Hepatocyte (in vitro differentiated cells): ENCODE measurements at places on chromosomes 4 and X.

GRCh38 chr4:156560701-156561100 lies 410.9 kb downstream of the PDGFC start:
- DNase-seq = no peak

DNA sequence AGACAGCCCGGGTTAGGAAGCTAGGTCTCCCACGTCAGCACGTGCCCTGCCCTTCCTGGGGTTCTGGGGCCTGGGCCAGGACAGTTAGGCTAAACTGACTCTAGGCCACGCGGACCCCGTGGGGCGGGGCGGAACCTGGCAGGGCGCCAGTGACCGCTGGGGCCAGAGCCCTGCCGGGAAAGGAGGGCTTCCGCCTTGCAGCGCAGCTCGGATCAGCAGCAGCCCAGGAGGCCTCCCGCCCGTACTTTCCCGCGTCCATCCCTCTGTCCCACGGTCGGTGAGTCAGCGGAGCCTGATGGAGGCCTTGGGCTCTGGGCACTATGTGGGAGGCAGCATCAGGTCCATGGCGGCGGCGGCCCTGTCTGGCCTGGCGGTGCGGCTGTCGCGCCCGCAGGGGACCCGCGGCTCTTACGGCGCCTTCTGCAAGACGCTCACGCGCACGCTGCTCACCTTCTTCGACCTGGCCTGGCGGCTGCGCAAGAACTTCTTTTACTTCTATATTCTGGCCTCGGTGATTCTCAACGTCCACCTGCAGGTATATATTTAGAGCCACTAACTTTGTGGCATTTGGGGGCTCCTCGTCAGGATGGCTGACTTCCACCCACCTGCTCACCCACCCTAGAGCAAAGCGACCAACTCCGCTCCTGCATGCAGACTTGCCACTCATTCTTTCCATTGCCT lies at the start of gene SMIM10:
Gene SMIM10 (plus strand): TSS at position 191 of the 681 bp plus-strand sequence. CDS start 105 bp downstream, at position 296.
- DNase-seq = peak; percentile 72

- DNase-seq = peak; percentile 80
These were observed 6.7 kb downstream of the MYL5 start for GRCh38 chr4:680928-681645.

GRCh38 chr4:98387345-98388026 lies 126.3 kb downstream of the RAP1GDS1 start:
- DNase-seq = no peak

DNA sequence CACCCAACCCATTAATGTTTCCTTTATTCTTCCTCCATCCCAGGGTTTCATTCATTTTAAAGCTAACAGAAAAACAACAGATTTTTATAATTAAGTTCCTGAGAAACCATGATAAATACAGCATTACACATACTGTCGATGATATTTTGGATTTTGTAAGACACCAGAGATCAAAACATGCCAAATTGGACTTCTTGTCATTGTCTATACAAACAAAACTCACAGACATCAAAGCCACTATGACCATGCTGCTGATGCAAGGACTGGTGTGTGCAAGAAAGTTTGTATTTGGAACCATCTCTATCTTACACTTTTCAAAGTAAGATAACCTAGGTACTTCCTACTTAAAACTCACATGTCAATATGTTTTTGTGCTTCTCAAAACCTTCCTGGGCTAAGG lies 294.0 kb upstream of the UGT8 start:
- DNase-seq = no peak

DNA sequence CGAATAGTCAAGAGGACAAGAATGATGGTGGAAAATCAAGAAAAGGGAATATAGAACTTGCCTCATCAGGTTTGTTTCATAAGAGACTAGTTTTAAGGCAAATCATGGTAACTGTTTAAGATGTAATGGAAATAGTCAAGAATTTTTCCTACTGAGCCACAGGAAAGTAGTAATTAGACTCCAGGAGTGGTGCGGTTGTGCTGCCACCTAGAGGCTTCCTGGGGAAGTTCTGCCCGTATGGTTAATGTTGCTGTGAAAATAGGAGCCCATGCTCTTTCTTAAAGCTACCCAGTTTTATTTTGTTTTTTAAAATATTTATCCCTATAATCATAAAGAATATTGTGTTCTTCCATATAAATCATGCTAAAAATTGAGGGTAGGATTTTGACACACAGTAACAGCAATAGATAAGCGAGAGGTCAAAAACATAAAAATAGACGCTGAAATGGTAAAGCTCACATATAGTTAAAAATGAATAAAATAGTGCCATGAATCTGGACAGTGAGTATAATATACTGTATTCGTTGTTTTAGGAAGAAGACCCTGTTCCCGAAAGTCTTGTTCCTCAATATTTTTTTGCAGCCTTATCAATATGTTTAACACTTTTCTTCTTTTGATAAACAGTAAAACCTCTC lies 87.0 kb downstream of the PHOX2B start:
- DNase-seq = peak; percentile 73

GRCh38 chr4:86561256-86561655 lies 32.9 kb upstream of the PTPN13 start:
- no peak for DNase-seq

DNA sequence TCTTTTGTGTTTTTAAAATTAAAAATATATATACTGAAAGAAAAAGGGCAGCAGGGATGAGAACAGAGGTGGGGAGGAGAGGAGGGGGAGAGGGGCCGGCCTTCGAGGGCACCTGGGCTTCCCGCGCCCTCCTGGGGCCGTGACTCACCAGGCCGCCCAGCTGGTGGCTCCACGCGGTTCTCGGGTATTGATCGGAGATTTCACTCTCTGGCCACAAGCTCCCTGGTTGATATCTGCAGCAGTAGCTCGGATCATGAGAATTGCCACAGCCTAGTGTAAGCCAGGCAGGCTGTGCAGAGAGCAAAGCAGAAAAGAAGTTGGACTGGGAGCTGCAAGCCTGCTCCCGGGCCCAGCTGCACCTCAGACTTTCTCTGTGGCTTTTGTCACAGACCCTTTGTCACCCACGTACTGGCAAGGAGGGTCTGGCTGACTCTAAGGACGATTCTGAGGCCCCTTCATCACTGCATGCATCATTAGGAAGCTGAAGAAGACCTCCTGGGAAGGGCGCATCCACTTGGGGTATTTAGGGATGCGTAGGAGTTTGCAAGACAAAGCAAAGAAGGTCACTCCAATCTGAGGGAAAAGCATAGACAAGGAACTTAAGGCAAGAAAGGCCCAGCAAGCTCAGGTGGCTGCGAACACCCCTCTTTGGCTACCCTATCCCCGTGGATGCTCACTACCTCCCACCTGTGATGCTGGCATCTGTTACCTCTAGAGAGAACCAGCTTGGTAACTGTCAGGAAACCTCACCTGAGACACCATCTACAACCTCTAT lies 71.7 kb downstream of the CPZ start:
- no peak for DNase-seq

GRCh38 chr4:101291198-101291597 lies 56.1 kb downstream of the PPP3CA start:
- DNase-seq = no peak

DNA sequence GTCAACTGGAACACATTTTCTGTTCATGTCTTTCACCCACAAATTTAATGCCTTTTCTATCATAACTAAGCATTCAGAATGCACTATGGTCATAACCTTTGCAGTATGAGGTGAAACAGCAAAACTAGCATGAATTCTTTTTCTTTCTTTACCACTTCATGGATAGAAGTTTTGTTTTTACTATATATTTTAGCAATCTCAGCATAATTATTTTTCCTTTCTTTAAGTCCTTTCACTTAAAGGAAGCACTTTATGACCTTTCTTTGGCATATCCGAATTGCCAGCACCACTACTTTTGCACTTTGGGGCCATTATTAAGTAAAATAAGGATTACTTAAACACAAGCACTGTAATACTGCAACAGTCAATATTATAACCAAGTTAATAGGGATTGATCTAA lies 115.1 kb upstream of the DKK2 start:
- DNase-seq = no peak

DNA sequence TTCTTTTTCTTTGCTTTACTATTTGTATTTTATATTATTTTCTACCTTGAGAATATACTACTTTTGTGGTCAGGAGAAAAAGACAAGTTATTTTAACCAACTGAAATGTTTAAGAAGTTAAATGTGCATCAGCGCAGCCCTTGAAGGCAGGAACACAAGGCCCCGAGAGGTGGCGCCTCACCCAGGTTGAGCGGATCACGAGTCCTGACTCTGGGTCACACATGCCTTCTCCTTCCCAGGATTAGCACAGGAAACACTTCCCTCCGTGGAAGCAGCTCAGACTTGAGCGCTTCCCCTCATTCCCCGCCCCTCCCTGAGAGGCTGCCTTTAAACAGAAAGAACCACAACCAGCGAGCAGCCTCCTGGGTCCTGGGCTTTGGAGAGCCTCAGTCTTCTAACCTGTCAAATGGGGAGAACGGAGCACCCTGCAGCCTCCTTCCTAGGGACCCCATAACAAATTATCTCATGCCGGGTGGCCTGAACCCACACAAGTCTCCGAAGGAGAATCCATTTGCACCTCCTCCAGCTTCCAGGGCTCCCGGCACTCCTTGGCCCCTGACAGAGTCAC lies 217.6 kb downstream of the AFAP1 start:
- no peak for DNase-seq

DNA sequence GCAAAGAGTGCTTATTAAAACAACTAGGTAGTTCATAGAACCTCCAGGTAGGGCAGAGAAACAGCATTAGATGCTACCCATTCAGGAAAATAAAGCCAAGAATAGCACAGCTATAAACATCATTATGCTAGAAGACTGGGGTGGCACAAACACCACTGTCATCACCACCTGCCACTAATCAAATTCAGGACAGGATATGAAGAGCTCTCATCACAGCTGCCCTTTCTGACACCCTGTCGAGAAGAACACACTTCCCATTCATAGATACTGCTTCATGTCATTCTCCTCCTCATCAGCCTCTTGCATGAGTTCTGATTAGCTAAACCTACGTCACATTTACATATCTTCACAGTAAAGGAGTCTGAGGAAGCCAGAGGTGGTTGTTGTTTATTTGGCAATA lies 692.3 kb upstream of the HS3ST1 start:
- no peak for DNase-seq

DNA sequence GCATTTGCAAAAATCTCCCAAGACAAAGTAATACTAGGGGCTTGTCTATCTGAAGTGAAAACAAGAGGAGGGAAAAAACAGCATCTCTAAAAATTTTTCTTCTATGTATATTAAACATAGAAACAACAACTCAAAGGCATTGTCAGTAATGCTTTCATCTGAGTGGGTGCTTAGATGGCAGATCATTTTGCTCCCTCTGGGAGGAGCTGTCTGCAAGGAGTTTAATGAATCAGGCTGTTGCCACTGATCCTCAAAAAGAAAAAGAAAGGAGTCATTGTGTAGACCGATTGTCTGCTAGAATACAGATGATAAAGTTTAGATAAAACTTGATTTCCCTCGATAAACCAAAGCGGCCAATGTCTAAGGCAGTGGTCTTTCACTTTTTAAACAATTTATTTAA lies 49.7 kb upstream of the KLHL8 start:
- peak; percentile 60 for DNase-seq

DNA sequence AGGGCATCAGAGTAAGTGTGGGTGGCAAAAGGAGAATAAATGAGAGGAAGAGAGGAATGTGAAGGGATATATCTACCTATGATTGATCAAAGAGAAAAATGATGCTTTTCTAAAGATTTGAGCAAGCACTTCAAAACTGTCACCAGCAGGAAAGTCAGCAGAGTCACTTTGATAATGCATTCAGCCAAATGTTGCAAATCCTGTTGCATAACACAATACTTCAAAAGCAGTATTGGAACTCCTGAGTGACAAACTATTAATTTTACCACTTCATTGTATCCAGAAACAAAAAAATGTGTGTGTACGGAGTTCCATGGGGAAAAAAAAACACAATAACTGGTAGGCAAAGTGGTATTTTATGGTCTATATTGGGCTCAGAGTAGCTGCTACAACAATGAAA lies 160.3 kb downstream of the EMCN start:
- no peak for DNase-seq

GRCh38 chr4:71495454-71495853 lies 156.6 kb downstream of the SLC4A4 start:
- no peak for DNase-seq

GRCh38 chr4:114393295-114394038 lies 205.1 kb upstream of the UGT8 start:
- no peak for DNase-seq

DNA sequence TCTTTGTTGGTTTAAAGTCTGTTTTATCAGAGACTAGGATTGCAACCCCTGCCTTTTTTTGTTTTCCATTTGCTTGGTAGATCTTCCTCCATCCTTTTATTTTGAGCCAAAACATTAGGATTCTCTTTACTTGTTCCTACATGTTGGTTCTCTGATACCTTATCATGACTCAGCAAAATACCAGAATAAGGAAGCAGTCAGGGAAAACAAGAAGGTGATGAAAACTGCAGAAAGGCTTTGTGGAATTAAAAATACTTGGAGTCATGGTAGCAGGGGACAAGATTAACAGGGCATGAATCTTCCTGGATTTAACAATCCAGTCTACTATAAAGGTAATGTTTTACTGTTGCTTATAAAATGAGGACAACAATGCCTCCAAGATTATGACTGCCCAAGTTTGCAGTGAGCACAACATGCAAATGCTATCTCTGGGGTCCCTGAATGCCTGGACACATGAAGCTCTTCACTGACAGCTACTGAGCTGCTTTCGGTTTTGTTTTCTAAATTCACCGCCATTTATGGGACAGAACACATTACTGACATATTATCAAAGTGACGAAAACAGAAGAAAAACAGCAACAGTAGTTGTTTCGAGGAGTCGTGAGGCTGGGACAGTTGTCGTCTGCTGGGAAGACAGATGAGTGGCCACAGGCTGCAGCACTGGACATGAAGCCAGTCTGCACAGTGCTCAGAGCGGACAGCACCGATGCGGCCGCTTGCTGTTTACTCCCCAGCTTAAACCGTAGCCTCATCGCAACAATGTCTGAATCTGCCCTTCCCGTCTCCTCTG lies 174.5 kb upstream of the DKK2 start:
- DNase-seq = no peak

GRCh38 chrX:13597874-13598273 lies 28.5 kb downstream of the EGFL6 start:
- no peak for DNase-seq

GRCh38 chr4:184397516-184398163 lies 76.7 kb downstream of the IRF2 start:
- no peak for DNase-seq

DNA sequence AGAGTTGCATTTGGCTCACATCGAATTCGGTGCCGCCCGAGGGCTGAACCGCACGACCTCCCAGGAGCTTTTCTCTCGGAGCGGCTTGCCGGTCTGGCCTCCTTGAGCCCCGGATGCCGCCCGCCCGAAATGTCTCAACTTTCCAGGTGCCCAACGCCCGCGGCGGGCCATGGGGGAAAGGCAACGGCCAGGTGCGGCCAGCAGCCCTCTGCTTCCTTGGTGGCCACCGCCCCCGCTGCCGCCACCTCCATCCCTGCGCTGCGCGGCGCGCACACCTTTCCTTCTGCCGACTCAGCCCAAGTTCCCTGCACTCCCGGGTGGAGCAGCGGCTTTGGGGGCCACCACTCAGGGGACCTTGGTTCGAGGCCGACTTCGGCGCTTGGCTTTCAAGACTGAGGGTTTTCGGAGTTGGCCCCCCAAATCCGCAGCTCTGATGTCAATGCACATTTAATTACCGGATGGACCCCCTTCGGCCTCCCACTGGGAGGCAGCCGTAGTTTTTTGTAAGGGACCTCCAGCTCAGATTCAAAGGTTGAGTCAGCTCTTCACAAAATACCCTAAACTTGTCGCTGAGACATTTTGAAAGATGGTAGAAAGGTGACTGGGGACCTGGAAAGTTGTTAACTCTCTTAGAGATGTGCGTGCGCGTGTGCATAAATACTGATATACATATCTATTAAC lies 1.1 kb downstream of the AFF2 start:
- peak; percentile 16 for DNase-seq

GRCh38 chr4:150384249-150384648 lies 197.7 kb upstream of the MAB21L2 start:
- DNase-seq = no peak

GRCh38 chr4:54227256-54228055 lies 1.6 kb upstream of the PDGFRA start:
- peak; percentile 60 for DNase-seq
